CD4-positive, alpha-beta T cell (primary cell): ENCODE measurements at places on chromosomes 11 and 22. TPM values are rescaled to one million over a fixed set of nuclear protein-coding genes. Genes with fewer than 3 reads are reported as not detected.

DNA sequence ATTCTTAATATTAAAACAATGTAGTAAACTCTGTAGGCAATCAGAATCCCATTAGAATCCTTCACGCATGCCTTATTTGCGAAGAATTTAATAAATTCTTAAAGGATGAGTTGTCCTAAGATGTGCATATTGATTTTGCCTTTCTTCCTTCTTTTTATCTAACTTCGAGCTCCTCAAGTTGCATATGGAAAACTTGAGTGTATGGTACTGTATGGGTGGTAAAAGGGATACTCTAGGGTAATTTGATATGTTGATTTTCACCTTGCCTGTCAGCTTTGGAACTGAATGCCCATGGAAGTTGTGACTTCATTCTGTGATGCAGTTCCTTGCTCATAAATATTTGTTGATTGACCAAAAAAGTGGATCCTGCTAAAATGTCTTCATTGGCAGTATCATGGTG, 193.8 kb downstream of the DDX10 start:
- H3K4me1 ChIP-seq: peaks cover 5% of the 10 kb centered on the region
- DNase-seq: no peak
- H3K27ac ChIP-seq: no peak overlapping the region
- no peaks in the 10 kb centered on the region for H3K27me3 ChIP-seq
- no peaks in the 10 kb centered on the region for H3K36me3 ChIP-seq

DNA sequence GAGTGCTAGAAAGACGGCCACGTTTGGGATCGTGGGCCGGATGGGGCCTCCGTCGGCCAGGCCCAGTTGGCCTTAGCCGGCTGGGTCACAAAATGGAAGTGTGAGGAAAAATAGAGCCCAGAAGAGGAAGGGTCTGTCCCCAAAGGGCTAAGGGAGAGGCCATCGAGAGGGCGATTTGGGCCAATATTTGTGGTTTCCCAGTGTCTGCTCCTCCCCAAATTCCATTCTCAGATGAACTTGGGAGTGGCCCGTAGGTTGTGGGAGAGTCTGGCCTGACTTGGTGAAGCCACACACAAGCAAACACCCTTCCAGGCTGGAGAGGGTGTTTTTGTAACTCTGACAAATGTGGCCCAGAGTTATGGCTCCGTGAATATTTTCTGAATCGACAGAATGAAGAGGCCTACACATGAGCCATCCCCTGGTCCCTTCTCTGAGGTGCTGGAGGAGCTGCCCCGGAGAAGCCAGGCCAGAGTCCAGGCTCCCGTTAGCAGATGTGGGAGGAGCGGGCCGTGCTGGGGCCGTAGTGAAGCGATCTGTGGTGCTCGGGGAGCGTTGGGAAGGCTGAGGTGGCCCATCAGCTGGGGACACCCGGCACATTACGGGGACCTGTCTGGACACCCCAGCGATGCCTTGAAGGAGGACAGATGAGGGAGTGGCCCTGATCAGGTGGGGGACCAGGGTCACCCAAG, 73.5 kb upstream of the PPARA start:
- no peak overlapping the region for H3K4me3 ChIP-seq
- no peaks in the 10 kb centered on the region for H3K27me3 ChIP-seq
- H3K4me1 ChIP-seq: peaks cover 37% of the 10 kb centered on the region
- H3K27ac ChIP-seq: no peak overlapping the region
- no peak for DNase-seq

DNA sequence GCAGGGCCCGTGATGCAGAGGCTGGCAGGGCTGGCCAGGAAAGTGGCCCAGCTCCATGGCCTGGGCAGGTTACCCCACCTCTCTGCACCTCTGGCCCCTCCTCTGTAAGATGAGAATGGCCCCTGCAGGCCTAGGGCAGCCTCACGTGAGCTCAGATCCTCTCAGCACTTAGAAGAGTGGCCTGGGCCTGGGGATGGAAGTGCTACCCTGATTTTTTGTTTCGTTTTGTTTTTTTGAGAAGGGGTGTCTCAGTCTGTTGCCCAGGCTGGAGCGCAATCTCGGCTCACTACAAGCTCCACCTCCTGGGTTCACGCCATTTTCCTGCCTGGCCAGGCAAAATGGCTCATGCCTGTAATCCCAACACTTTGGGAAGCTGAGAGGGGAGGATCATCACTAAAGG, 982 bp downstream of the APOBEC3H start:
- H3K36me3 ChIP-seq: no peaks in the 10 kb centered on the region
- H3K27me3 ChIP-seq: no peaks in the 10 kb centered on the region
- H3K27ac ChIP-seq: peak overlapping the region; percentile 73
- H3K4me1 ChIP-seq: peaks cover 75% of the 10 kb centered on the region
- H3K4me3 ChIP-seq: no peak overlapping the region

The ANO3 gene
- total RNA-seq: not detected

DNA sequence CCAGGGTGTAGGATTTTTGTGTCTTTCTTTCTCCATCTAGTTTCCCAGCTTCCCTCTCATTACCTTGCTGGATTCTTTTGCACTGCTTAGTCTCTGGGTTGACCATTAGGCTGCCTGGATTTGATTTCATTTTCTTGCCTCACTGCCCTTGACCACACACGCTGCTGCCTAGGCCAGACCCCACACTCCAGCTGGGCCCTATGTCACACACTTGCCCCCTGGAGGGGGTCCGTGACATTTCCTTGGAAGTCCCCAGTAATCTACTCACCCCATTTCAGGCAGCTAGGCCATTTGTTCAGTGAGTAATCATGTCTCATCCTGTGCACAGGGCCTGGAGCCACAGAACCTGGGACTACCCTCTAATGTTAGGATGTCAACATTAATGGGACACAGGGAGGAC, 81.9 kb upstream of the SPON1 start:
- H3K36me3 ChIP-seq: no peaks in the 10 kb centered on the region
- no peak for DNase-seq
- H3K27ac ChIP-seq: no peak overlapping the region
- H3K27me3 ChIP-seq: no peaks in the 10 kb centered on the region
- H3K4me3 ChIP-seq: no peak overlapping the region

The SVIP gene
- 58.1 TPM for total RNA-seq

The VSIG2 gene
- total RNA-seq: 0.28 TPM

The HTATIP2 gene
- total RNA-seq: 8.1 TPM

DNA sequence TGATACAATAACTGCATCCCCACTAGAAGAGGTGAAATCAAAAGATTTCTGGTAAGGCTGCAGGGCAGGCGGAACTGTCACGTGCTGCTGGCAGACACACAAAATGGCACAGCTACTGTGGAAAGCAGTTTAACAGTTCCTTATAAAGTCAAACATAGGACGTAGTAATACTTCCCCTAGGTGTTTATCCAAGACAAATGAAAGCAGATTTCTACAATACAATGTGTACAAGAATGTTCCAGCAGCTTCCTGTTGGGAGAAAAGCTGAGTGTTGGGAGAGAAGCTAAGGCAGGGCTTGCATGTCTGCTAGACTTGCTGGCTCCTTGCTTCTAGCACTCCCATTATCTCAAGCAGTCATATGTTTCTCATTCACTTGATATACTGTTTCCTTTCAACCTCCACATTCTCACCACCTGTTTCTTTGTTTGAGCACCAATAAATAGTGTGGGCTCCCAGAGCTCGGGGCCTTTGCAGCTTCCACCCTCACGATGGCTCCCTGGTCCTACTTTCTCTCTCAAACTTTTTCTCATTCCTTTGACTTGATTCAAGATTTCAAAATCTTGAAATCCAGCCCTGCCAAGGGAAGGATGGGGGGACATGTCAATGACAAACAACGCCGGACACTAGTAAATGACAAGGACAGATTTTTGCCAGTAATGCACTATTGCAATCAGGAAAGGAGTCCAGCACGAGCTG, 21.2 kb upstream of the IL17RA start:
- no peak for DNase-seq
- no peaks in the 10 kb centered on the region for H3K36me3 ChIP-seq
- no peak overlapping the region for H3K27ac ChIP-seq
- H3K27me3 ChIP-seq: no peaks in the 10 kb centered on the region
- no peaks in the 10 kb centered on the region for H3K4me1 ChIP-seq

GRCh38 chr11:2575591-2576051, 124.2 kb downstream of the KCNQ1OT1 start:
- no peak for DNase-seq
- no peaks in the 10 kb centered on the region for H3K4me1 ChIP-seq
- H3K36me3 ChIP-seq: peaks cover 4% of the 10 kb centered on the region
- H3K4me3 ChIP-seq: no peak overlapping the region
- H3K27ac ChIP-seq: no peak overlapping the region
- no peaks in the 10 kb centered on the region for H3K27me3 ChIP-seq

The C11orf52 gene
- total RNA-seq: not detected

The ASPHD2 gene
- 0.85 TPM for total RNA-seq

DNA sequence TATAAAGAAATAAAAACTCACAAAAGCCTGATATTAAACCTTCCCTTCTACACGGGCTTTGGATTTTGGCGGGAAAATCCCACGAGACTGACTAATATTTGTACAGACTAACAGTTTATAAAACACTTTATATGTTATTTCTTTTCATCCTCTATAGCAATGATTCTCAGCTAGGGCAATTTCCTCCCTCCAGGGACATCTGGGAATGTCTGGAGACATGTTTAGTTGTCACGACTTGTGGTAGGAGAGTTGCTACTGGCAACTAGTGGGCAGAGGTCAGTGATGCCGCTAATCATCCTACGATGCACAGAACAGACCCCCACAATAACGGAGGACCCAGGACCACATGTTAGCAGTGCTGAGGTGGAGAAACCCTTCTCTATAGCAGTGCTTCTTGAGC, 304.8 kb upstream of the PITPNB start:
- DNase-seq: no peak
- H3K27ac ChIP-seq: no peak overlapping the region
- H3K4me3 ChIP-seq: no peak overlapping the region
- H3K4me1 ChIP-seq: no peaks in the 10 kb centered on the region
- H3K27me3 ChIP-seq: no peaks in the 10 kb centered on the region

DNA sequence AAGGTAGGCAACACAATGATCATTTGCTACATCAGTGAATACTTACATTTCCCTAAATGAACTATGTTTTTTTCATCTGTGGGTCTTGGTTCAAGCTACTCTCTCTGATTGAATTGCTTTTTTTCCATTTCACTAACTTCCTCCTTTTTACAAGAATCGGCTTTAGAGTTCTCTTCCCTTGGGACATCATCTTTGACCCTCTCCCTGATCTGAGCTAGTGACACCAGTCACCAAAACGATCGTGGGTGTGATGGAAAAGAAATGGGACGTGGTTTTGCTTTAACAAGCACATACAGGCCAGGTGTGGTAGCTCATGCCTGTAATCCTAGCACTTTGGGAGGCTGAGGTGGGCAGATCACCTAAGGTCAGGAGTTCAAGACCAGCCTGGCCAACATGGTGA, 129.9 kb downstream of the WT1 start:
- DNase-seq: no peak
- no peaks in the 10 kb centered on the region for H3K4me1 ChIP-seq
- H3K36me3 ChIP-seq: no peaks in the 10 kb centered on the region
- no peaks in the 10 kb centered on the region for H3K27me3 ChIP-seq
- H3K27ac ChIP-seq: no peak overlapping the region

- no peak for DNase-seq
- H3K27me3 ChIP-seq: peaks cover 5% of the 10 kb centered on the region
- no peak overlapping the region for H3K4me3 ChIP-seq
- no peaks in the 10 kb centered on the region for H3K36me3 ChIP-seq
- no peak overlapping the region for H3K27ac ChIP-seq
- H3K4me1 ChIP-seq: no peaks in the 10 kb centered on the region
These were observed 113.4 kb upstream of the TEAD1 start for GRCh38 chr11:12560861-12561260.

The OR51E2 gene
- not detected for total RNA-seq
